H7 (cell line): ENCODE measurements at places on chromosomes 2 and 18. TPM values are rescaled to one million over a fixed set of nuclear protein-coding genes. Genes with fewer than 3 reads are reported as not detected.

The GPC1 gene
- 28.4 and 32.0 TPM in 2 replicates for total RNA-seq

DNA sequence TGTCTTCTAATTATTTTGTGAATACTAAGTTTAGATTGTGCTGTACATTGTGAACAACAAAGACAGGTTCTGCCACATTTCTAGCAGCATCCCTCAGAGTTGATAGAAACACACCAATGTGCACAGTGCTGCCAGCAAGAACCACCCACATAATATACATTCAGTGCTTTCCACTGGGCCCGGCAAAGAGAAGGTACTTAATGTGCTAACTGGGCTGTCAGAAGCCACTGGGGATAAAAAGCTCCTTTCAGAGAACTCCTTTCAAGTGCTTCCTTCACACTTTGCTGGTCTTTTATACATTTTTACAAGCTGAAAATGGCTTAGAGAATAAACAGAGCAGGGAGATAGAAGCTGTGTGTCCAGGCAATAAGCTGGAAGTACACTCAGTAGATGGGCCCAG is 58.0 kb upstream of the CAPN13 start:
- no peak for DNase-seq

The KLF7 gene
- total RNA-seq, result 19.9 and 21.6 TPM in 2 replicates

The FSHR gene
- total RNA-seq, result not detected in 2 replicates

- no peak for DNase-seq
Measured at GRCh38 chr2:168152902-168153530, 94.4 kb downstream of the STK39 start.
